ENCODE measurements at places on chromosomes 16 and 17.

DNA sequence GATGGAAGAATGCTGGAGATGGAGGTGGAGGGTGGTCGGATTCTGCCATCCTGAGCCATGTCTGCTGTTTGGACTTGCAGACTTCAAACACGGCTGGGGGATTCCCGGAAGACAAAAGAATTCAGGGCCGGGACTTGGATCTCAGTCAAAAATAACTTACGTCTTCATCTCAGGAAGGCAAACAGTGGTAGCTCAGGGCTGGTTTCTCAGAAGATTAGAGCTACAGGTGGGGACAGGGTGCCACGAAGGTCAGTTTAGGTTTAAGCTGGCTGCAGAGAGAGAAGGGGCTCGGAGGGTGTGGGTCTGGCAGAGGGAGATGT, 4.3 kb upstream of the RHBDL3 start:
- DNase-seq: no peak

- no peak for DNase-seq
These were observed 64.8 kb downstream of the GNA13 start for GRCh38 chr17:64991726-64992125.

- DNase-seq: no peak
These were observed 52.6 kb downstream of the ZFHX3 start for GRCh38 chr16:72995151-72995881.

DNA sequence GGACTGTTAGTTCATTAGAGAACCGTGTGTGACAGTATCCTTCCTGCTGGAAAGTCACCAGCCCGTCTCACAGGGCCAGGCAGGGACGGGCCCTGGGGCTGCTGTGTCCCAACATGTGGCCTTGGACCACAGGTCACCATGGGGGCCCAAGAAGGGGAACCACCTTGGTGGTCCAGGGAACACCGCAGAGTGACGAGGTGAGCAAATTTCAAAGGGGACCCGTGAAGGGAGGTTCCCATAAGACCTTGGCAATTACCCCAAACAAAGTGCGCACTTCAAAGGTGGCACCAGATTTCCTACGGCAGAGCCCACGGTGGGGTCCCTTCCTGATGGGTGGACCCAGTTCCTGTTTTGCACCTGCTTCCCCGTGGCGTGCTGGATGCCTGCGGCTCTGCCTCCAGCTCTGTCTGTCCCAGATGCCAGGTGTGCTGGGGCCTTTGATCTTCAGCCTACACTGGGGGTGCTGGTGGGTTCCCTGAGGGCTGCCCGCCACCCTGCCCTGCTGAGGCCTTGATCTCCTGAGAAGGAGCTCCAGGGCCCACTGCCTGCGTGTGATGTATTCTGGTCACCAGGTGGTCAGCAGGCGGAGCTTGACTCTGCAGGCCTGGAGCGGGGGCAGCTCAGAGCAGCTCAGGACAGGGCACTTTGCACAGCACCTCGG, 27.0 kb downstream of the SLC7A5 start:
- no peak for DNase-seq

- DNase-seq: no peak
These were observed 46.8 kb downstream of the TMEM132E start for GRCh38 chr17:34626121-34626681.

GRCh38 chr17:47995241-47995935, 24.5 kb downstream of the CDK5RAP3 start:
- DNase-seq: no peak

DNA sequence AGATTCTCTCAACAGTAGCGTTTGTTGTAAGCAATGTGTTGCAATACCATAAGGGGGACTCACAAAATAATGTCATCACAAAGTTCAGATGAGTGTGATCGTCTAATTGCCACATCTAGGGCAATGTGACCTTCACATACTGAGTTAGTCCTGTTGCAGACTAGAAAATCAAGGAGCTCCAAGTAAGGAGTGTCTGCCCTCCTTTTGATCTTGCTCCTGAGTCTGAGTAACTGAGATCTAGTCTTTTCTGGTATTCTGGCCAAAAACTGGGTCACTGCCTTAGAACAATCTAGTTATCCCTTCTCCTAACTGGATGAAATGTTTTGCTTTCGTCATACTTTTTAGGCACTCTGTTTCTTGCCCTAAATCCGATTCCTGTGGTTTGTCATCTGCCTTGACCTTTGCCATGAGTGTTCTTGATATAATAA, 712.1 kb downstream of the CDH11 start:
- DNase-seq: no peak

DNA sequence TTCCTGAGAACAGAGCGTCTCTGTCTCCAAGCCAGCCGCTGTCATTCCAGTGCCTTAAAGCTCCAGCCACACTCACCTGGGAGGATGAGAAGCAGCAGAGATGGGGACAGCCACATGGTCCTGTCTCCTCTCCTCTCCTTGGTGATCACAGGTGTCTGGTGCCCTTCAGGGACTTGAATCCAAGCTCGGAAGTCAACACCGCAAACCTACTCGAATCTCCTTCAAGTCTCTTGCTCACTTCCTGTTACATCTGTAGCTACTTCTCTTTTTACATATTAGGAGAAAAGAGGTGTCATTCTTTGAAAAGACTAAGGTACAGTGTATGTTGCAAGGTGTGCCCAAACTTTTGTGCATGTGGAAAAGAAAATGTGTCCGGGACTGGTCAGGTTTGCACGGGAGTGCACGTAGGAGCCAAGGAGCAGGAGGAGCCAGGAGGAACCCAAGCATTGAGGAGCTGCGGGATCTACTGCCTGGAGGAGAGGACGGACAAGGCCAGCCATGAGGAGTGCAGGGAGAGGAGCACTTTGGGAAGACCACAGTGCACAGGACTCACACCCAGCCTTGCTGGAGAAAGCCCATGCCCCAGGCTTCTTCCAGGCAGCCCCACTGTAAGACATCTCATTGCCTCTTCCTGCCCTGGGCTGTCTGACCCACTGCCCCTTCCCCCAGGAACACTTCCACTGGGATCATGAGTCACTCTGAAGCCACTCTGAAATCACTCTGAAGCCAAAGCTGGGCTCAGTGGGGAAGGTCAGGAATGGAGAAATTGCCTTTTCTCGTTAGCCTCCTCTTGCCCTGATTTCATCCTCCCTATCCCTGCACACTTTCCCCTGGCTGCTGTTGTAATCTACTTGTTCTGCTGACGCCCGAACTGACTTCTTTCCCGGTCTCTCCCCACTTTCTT, at the start of gene CD300LD:
Gene CD300LD (minus strand): TSS at position 197 of the 904 bp plus-strand sequence. CDS start 81 bp downstream, at position 116.
- DNase-seq: no peak

GRCh38 chr17:75514919-75515495, 330 bp downstream of the CASKIN2 start:
- DNase-seq: no peak

GRCh38 chr17:30831257-30831656, 509 bp upstream of the ATAD5 start:
- DNase-seq: no peak

- DNase-seq: no peak
These were observed 2.1 kb downstream of the KCNH4 start for GRCh38 chr17:42178817-42179216.

DNA sequence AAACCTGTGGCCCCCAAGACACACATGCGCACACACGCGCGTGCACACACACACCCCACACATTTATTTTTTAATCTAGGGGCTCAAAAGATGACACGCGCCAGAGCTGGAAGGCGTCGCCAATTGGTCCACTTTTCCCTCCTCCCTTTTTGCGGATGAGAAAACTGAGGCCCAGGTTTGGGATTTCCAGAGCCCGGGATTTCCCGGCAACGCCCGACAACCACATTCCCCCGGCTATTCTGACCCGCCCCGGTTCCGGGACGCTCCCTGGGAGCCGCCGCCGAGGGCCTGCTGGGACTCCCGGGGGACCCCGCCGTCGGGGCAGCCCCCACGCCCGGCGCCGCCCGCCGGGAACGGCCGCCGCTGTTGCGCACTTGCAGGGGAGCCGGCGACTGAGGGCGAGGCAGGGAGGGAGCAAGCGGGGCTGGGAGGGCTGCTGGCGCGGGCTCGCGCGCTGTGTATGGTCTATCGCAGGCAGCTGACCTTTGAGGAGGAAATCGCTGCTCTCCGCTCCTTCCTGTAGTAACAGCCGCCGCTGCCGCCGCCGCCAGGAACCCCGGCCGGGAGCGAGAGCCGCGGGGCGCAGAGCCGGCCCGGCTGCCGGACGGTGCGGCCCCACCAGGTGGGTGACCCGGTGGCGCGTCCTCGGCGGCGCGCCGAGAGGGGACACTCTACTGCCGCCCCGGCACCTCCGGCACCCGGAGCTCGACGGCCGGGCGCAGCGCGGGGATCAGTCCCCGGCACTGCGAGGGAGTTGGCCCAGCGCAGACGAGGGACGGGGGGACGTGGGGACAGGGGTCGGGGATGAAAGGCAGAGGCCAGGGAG, at the start of gene STAT5A:
Gene STAT5A (plus strand): TSS at position 522 of the 826 bp plus-strand sequence. CDS start 914 bp downstream, outside the sequence.
- DNase-seq: peak; percentile 55

DNA sequence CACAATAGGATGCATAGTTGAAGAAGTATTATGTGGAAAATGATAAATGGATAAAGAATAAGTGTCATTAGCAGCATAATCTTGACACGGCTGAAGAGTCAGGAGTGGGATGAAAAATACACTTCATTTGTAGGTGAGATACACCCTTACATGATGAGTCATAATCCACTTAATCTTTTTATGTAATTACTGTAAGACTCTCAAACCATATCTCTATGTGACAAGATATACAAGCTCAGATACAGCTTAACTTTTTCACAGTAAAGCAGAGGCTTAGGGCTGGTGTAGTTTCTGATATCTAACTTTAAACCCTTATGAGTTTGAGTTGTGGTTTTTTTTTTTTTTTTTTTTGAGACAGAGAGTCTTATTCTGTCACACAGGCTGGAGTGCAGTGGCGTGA, 101.2 kb downstream of the FTO start:
- no peak for DNase-seq

GRCh38 chr16:28010671-28011070, 52.8 kb downstream of the GSG1L start:
- no peak for DNase-seq

- no peak for DNase-seq
These were observed 49.3 kb downstream of the AKAP10 start for GRCh38 chr17:19928299-19928698.

DNA sequence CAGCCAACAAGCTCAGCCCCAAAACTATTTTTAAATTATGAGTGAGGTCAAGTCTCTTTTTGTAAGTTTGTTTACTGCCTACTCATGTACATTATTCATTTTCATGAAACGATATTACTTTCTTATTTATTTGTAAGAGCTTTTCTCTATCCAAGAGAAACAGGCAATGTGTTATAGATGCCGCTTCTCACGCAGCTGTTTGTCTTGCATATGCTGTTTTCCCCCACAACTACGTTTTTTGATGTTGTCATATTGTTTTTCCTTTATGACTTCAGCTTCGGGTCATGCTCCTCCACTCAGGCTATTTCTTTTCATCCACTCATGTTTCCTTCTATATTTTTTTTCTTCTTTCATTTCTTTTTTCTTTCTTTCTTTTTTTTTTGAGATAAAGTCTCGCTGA, 20.0 kb downstream of the ITGAE start:
- no peak for DNase-seq

DNA sequence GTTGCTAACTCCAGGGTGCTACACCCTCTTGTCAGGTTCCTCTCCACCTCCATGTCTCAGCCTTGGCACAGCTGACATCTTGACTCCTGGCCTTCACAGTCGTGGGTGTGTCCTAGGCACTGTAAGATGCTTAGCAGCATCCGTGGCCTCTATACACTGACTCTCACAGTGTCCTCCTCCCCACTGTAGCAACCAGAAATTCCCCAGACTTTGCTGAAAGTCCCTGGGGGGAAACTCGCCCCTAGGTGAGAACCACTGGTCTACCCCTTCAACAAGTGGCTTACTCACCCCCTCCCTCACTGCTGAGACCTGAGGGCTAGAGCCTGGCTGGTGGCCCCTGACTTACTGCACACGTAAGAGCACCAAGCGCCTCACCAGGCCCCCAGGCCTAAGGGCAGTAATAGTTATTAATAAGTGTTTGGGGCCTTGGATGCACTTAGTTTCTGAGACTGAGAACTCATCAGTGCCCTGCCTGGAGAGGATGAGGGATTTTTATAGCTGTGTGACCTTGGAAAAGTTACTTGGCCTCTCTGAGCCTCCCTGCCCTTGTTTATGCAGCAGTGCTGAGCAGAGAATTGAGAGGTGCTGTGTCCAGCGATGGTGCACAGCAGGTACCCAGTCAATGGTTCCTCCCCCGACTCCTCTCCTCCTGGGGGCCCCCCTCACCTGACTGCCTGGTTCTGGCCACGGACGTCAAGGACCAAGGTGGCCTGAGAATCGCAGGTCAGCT, 67.1 kb downstream of the RMI2 start:
- DNase-seq: no peak

GRCh38 chr16:23901178-23902033, 65.6 kb downstream of the PRKCB start:
- no peak for DNase-seq

- DNase-seq: no peak
These were observed 404.1 kb downstream of the WWOX start for GRCh38 chr16:78503602-78504001.

GRCh38 chr16:79870016-79870886, 269.7 kb upstream of the MAF start:
- DNase-seq: no peak

- DNase-seq: no peak
These were observed 19.0 kb downstream of the MEAK7 start for GRCh38 chr16:84485255-84486010.

- DNase-seq: no peak
These were observed 220.0 kb downstream of the NTN1 start for GRCh38 chr17:9241371-9241712.

DNA sequence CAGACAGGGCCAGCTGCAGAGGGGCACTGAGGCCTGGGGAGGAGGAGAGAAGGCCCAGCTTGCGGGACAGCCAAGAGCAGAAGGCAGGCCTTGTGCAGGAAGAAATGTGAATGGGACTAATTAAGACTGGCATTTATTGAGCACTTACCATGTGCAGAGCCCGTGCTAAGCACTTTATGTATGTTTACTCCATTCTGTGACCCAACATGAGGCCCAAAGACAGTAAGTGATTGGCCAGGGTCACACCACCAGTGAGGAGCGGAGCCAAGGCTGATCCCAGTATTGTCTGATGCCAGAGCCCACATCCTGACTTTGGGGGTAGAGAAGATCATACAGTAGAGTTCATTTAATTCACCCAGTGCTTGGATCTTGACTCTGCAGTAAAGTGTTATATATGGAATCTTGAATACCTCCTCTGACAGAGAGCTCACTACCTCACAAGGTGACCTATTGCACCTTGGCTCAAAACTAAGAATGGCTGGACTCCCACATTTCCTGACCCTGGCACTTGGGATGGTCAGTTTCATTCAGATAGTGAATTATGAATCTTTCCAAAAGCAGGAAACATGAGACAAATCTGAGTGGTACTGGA, 13.6 kb downstream of the KATNB1 start:
- DNase-seq: no peak

- no peak for DNase-seq
These were observed 20.9 kb upstream of the IL17C start for GRCh38 chr16:88617268-88618031.

DNA sequence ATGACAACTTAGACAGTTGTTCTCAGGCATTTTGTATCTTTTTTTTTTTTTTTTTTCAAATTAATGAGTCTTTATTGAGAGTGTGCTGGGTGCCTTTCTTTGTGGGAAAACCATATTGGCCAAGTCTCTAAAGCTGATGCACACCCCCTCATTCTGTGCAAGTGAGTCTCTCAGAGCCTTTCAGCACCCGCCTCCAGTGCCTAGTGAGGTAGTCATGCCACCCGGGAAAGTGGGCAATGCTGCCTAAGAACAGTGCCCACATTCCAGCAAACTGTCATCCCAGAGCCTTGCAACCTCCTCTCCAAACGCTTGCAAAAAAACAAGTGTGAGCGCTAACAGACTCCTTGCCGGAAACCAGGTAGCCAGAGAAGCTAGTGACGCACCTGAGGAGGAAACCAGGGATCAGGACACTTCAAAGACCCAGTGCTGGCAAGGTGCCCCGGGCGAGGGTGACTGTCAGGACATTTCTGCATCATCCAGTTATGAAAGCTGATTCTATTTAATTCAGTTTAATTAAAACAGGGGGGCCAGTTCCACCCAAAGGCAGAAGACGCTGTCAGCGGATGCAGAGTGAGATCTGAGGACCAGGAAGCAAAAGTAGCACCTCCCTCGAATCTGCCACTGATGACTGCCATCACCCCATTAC, 34.9 kb downstream of the SMARCE1 start:
- DNase-seq: no peak
